ENCODE measurements at places on chromosomes 2 and 18.

DNA sequence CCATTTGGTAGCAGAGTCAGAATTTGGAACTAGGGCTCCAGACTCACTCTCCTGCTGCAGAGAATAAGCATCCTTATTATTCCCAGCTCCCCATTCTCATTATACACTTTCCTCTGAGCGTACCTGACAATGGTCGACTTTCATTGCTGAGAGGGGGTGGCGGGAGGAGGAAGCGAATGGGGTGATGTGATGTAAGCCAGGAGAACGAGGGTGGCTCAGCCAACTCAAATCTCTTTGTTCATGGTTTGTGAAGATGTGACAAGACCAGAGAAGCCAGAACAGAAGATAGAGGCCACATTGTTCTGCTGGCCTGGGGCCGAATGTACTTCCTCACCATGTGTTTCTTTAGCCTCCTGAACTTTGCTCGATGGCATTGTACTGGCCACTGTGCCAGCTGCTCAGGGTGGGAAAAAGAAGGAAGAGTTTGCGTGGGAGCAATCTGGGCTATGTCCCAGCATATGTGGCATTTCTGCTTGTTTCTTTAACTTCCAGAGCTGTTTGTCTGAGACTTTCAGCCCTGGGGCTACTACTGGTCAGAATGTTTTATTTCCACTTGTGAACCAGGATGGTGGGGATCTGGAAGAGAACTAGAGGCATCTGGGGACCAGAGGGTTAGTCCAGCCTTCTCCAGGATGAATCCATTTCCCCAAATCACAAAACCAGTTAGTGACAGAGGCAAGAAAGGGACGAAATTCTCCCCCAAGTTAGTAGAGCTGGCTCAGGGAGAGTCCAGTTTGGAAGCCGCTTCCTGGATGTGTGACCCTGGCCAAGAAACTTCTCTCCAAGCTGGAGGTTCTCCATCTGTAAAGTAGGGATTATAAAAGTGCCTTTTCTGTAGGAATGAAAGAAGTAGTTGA, 62.6 kb downstream of the MOGAT1 start:
- no peak for DNase-seq

DNA sequence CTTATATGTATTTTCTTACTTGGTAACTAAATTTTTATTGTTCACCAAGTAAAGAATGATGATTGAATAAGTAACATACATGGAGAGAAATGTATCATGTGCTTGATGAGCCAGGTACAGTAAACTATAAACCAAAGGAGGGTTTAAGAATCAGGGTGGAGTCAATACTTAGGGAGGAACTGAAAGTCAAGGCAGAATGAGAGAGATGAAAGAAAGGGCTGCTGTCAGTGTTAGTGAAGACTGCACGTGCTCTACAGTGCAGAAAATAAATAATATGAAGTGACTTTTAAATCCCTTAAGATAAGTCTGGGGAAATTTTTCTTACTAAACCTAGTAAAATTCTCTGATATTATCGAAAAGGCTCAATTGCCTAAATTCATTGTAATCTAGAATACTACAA, 986.0 kb downstream of the DSC3 start:
- no peak for DNase-seq

- DNase-seq, result no peak
Observed at GRCh38 chr2:5885451-5886173, 193.4 kb downstream of the SOX11 start.

- peak; percentile 100 for DNase-seq
Observed at GRCh38 chr2:69914164-69914949, 552 bp upstream of the MXD1 start.

DNA sequence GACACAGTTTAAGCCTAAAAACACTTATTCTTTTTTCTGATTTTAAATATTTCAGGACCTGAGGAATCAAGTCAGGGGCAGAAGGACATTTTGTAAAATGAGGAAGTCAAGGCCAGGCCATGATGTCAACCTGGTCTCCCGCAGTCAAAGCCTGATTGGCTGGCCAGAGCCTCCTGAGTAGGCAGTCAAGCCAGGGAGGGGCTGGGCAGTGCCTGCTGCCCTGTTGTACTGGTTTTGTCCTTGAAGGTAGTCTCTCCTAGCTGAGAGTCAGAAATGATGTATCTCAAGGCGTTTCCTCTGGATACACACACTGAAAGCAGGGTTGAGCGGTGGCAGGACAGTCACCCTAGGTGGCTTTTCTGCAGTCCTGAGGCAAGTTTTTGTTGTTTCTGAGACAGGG, 19.8 kb downstream of the CCT7 start:
- no peak for DNase-seq

GRCh38 chr2:193793914-193794313, 1599.2 kb upstream of the TMEFF2 start:
- no peak for DNase-seq

GRCh38 chr2:68766376-68766845, 31.8 kb downstream of the ARHGAP25 start:
- peak; percentile 97 for DNase-seq

- DNase-seq, result no peak
Observed at GRCh38 chr2:182372661-182373060, 54.2 kb downstream of the PDE1A start.

GRCh38 chr2:199743415-199744120, 107.4 kb downstream of the FTCDNL1 start:
- no peak for DNase-seq

- no peak for DNase-seq
Observed at GRCh38 chr2:66536997-66537396, 102.1 kb downstream of the MEIS1 start.

DNA sequence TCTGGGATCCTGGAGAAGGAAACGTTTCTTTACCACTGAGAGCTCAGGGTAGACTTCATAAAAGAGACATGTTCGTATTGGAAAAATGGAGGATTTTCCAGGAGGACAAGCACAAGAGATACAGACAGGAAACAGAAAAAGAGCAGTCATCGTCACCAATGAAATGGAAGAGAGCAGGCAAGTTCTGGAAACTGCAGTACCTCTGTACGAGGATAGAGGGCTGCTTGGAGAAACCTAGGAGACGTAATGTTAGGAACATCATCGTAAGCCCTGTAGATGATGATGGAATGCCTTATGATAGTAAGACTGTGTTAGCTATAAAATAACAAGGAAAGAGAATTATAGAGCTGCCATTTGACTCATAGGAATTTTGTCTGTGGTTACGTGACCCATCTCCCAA, 121.1 kb upstream of the KLHL14 start:
- DNase-seq, result no peak

GRCh38 chr2:15939556-15939853, 845 bp upstream of the MYCN start:
- DNase-seq, result no peak

Data from CD4-positive, alpha-beta T cell treated with Interleukin-4 for 4 hours (primary cell).